ENCODE measurements at places on chromosomes 5 and 9. TPM values are rescaled to one million over a fixed set of nuclear protein-coding genes. Genes with fewer than 3 reads are reported as not detected.

- DNase-seq = no peak
These were observed 15.0 kb downstream of the CYFIP2 start for GRCh38 chr5:157280927-157281326.

GRCh38 chr9:20508242-20508641 is 114.1 kb downstream of the MLLT3 start:
- peak; percentile 7 for DNase-seq

GRCh38 chr5:179226696-179227095 is 118.6 kb downstream of the ADAMTS2 start:
- DNase-seq = no peak

- no peak for DNase-seq
These were observed 5.7 kb downstream of the SRP19 start for GRCh38 chr5:112866739-112867138.

- no peak for DNase-seq
These were observed 134.6 kb downstream of the TENT4A start for GRCh38 chr5:6847870-6848269.

DNA sequence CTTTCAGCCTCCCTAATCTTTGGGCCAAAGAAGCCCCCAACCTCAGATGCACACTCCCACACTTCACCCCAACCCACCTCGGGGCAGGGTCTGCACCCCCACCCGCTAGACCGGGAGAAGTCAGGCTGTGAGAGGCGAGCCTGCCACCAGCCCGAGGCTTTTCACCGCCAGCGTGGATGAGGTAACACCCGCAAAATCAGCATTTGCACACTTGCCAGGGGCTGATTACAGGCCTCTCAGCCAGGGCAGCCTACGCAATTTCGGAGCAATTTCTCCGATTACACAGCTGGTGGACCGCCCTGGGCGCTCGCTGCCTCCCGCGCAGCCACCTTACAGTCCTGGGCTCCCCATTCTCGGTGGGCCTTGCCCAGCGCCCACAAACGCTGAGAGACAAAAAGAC is 68.5 kb downstream of the FOXD1 start:
- DNase-seq = no peak

- no peak for DNase-seq
These were observed 10.2 kb upstream of the SFXN1 start for GRCh38 chr5:175467983-175468690.

DNA sequence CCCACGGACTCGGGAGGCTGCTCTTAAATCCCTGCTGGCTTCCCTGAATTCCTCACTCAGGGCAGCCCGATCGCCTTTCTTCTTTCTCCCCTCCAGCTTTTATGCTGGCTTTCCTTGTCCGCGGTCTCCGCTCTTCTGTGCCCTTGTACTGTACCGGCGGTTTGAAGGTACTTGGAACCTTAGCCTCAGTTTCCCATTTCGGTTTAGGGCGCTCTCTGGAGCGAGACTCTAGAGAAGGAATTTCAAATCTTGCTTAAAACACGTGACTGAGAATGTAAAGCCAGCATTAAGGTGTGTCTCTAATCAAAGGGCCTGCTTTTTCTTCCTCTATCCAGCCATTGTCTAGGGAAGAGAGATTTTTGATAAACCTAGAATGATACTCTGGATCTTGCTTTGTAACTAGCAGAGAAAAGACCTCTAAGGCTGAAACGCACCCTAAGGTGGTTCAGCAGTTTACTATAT is 650 bp downstream of the GPR107 start:
- DNase-seq = no peak

GRAMD2B gene
- 2.7 TPM for total RNA-seq

MCIDAS gene
- total RNA-seq = not detected

MGAT4B gene
- 139 TPM for total RNA-seq

TXNDC8 gene
- total RNA-seq = not detected
